ENCODE measurements at places on chromosomes 7 and 10.
A peak's percentile ranks its signal among the peaks of the same experiment; 100 is the strongest.

DNA sequence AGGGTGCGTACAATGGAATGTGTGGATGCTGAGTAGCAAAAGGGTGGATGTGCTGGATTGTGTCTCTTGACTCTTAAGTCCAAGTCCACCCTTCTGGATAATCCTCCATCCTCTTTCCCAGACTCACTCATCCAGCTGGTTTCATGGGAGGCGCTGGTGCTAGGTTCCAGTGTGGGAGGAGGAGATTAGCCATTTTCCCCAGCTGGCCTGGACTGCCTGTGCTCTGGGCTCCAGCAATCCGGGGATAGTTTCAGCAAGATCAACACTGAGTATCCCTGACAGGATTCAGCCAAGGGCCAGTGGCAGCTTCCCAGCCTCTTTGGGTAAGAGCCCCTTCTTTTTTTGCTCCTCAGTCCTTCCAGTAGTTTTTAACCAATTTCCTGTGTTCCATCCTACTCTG lies 21.6 kb upstream of the TRIL start:
- DNase-seq: no peak

DNA sequence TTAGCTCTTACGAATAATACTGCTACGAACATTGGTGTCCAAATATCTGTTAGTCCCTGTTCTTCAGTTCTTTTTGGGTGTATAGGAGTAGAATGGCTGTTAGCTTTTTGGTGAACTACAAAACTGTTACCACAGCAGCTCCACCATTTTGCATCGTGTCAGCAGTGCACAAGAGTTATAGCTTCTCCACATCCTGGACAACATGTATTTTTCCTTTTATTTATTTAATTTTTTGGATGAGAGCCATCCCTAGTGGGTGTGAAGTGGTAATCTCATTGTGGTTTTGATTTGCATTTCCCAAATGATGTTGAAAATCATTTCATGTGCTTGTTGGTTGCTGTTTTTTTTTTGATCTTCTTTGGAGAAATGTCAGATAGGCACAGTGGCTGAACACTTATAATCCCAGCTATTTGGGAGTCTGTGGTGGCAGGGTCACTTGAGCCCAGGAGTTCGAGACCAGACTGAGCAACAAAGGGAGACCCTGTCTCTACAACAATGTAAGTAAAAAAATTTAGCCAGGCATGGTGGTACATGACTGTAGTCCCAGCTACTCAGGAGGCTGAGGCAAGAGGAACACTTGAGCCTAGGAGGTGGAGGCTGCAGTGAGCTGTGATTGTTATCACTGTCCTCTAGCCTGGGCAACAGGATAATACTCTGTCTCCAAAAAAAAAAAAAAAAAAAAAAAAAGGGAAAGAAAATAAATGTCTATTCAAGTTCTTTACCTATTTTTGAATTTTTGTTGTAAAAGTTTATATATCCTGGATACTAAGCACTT lies 31.7 kb downstream of the TRIM24 start:
- DNase-seq: no peak

GRCh38 chr10:55212051-55212450 lies 411.0 kb upstream of the PCDH15 start:
- no peak for DNase-seq

DNA sequence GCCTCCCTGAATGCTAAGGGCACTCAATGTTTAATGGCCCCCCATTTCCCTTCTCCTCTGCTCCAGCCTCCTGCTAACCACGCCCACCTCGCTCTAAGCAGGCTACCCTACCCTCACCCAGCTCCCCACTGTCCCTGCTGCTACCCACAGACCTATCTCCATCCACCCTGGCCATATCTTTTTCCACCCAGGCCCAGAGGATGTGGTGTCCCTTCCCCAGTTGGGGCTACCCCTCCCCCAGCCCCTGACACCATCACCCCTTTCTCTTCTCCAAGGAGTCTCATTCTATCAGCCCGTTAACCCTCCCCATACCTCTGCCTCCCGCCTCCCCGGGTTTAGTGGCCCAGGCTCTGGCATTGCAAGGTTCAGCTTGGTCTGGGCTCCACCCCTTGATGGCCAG lies 28.9 kb upstream of the PPIF start:
- no peak for DNase-seq

GRCh38 chr7:98286093-98286539 lies 4.6 kb downstream of the BRI3 start:
- DNase-seq: peak; percentile 12

DNA sequence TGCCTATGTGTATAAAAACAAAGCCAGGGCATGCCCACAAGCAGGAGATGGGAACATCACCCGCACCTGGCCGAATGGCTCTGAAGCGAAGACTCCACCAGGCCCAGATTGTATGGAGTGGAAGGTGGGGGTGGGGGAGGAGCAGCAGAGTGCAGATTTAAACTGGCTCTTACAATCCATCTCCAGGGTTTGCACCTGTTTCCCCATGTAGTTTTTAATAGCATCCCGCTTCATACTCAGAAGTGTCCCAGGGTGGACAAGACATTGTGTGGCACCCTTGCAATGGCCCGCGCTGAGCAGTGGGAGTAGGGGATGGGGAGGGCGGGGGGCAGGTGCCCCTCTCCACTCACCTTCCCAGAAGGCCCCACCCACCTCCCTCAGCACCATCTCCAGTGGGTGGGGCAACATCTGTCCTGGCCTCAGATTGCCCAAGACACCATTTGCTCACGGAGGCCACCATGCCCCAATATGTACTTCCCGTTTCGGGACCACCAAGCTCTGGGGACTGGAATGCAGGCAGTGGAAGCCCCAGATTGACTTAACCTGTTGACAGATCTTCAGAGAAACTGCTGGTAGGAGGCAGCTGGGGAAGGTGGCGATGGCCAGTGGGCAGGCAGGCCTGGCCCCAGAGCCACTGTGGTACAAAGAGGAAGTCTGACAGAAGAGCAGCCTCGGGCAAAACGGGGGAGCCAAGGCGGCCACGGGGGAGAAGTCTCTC lies 23.0 kb downstream of the VSIR start:
- DNase-seq: peak; percentile 26

DNA sequence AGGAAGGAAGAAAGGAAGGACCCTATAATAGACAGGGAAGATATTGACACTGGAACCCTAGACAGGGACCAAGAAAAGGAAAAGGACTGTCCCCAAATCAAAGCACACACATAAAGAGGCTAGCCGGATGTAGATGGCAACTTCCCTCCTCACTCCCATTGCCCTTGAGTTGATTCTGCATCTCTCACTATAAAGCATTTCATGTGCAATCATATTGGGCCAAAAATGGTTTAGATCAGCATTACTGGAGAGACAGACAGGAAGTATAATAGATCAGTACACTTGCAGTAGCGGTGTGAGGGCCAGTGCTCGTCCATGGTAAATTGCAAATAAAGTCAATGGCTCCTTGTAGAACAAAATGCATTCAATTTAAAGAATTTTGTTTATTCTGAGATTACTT lies 8.4 kb downstream of the IFIT3 start:
- no peak for DNase-seq

GRCh38 chr10:17557459-17557858 lies 59.7 kb downstream of the HACD1 start:
- DNase-seq: no peak

GRCh38 chr10:97150616-97151015 lies 35.1 kb downstream of the SLIT1 start:
- DNase-seq: no peak

DNA sequence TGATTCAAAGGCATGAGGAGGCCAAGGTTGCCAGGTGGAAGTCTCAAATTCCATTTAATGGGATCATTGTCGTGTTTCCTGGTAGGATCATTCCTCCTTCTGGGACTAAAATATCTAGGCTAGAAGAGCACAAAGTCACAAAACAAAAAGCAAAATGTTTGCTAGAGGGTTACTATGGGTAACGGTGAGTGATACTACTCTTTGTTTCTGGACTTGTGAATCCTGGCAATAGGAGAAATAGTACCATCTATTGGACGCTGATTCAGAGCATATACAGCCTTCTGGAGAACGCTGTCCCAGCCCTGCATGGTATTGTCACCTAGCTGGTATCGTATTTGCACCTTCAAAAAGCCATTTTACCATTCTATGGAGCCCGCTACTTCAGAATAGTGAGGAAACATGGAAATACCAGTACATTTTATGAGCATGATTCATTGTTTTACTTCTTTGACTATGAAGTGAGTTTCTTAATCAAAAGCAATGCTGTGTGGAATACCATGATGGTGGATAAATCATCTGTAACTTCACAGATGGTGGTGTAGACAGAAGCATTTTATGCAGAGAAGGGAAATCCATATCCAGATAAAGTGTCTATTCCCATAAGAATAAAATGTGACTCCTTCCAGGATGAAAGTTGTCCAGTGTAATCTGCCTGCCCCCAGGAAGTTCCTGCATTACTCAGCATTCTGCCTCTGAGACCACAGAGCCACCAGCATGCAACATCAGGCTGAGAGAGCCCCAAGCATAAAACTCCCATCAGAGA lies 361.0 kb downstream of the ETV1 start:
- DNase-seq: no peak

GRCh38 chr7:7569615-7570014 lies 2.9 kb downstream of the MIOS start:
- DNase-seq: no peak

DNA sequence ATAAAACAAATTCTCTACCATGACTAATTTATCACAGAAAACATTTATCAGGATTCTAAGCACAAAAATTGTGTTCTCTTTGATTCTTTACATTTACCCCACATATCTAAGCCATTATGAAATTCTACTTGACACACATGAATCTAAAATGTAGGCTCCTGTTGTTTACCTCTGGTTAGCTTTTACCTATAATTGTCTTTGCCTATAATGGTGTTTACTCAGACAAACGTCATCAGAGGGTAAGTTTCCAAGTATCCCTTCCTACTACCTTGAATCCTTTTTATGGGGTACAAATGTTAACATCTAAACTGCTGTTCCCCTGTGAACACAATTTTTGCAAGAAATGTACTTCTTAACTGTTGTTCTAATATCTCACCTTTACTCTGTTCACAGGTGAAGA lies 63.5 kb downstream of the MINDY3 start:
- no peak for DNase-seq

GRCh38 chr10:14782691-14783363 lies 8.1 kb upstream of the FAM107B start:
- DNase-seq: no peak

DNA sequence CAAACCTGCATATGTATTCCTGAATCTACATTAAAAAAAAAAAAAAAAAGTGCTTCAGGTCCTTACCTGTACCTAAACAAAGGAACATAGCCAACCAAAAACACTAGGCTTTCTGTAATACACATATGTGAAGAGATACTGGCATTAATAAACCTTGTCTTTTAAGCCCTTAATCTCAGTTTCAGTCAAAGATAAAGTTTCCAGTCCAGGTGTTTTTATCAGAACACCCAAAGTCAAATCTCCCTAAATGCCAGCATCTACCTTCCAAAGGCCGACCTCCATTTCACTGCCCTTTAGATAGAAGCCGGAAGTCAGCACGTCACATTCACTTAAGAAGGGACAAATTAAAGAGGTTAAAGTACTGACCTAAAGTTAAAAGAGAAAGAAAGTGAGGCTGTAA lies 79.8 kb upstream of the NEBL start:
- DNase-seq: no peak

DNA sequence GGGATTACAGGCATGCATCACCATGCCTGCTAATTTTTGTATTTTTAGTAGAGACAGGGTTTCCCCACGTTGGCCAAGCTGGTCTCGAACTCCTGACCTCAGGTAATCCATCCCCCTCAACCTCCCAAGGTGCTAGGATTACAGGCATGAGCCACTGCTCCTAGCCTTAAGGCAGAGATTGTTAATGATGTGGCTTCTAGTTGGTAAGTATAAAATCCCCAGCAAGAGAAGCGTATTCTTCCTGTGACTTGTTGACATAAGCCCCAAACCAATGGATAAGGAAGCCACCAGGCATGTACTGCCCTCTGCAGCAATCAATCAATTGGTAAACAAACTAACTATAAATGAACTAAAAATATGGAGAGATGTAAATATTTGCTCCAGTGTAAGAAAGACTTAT lies 41.2 kb downstream of the REEP3 start:
- DNase-seq: no peak

- DNase-seq: no peak
These were observed 43.0 kb downstream of the PLCE1 start for GRCh38 chr10:94036766-94037033.

DNA sequence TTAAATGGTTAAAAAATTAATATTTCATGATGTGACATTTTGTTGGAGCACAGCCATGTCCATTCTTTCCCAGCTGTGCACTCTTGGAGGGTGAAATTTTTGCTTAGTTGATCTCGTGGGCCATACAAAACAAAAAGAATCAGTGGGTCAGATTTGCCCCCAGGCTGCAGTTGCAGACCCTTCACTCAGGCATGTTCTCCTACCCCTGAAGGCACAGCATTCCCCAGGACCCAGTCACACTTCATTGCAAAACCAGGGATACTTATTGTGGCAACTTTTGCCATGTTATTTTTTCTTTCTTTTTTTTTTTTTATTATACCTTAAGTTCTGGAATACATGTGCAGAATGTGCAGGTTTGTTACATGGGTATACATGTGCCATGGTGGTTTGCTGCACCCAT lies 6.0 kb downstream of the TAS2R40 start:
- no peak for DNase-seq

- no peak for DNase-seq
These were observed 90.0 kb downstream of the JCAD start for GRCh38 chr10:29969255-29970011.

DNA sequence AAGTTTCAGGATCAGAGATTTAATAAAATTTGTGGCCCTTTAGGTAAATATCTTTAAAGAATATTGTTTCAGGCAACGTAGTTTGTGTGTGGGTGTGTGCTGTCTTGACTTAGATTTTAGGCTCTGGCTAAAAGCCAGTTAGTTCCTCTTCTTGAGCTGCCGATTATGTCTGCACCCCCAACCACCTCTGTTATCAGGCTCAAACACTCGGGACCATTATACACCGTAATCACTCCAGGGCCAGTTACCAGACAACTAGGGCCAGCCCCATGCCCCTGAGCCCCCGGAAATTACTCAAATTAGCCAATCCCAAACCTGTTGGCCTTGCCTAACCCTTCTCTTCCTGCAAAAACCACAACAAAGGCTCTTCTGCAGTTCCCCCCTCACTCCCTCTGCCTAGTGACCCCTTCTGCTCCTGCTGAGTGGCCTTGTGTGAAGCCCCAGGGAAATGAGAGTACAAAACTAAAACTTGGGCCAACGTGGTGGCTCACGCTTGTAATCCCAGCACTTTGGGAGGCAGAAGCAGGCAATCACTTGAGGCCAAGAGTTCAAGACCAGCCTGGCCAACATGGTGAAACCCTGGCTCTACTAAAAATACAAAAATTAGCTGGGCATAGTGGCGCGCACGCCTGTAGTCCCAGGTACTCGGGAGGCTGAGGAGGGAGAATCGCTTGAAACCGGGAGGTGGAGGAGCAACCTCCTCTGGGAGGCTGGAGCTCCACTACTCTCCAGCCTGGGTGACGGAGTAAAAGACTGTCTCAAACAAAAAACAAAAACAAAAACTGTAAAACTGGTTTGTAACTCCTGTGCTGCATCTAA lies 9.2 kb upstream of the HNRNPF start:
- peak; percentile 99 for DNase-seq

GRCh38 chr7:150791304-150791703 lies 8.9 kb downstream of the TMEM176B start:
- DNase-seq: no peak

GRCh38 chr10:6743291-6743849 lies 163.3 kb upstream of the PRKCQ start:
- no peak for DNase-seq

- no peak for DNase-seq
These were observed 31.7 kb downstream of the CAMK2B start for GRCh38 chr7:44293561-44294324.
